NK-92 treated with Interleukin-12 subunit alpha and Interleukin-12 subunit beta, amount 100 ng/mL, for 24 hours (cell line): ENCODE measurements at places on chromosomes 7 and 10.

DNA sequence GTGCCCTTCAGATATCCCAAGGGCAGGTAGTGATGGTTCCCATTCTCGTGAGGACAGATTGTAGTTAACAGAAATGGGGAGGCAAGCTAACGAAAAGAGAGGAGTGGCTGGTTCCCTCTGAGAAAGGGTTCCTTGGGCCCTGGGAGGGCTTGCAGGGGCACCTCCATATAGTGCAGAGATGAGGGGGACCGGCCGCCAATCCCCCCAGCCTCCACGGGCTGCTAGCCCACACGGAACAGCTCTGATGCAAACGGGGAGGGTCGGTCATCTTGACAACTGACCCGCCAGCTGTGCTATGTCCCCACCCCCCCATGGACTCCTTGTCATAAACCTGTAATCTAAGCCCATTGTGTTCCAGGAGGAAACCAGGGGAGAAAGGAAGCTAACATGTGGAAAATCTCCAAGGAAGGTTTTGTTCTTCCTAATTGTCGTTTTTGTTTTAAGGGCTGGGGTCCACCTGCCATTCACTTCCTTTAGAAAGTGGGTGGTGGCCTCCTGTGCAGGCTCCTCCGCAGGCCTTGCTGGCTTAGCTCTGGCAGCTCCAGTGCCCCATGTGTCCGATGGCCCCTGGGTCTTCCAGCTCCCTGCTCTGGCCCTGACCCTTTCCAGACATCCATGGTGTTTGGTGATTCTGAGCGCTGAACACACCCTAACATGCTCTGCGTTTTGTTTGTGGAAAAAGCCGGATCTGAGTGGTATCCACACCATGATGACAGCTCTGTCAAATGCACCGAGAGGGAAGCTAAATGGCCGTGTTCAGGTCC is 15.9 kb downstream of the ADCY1 start:
- no peak for DNase-seq

DNA sequence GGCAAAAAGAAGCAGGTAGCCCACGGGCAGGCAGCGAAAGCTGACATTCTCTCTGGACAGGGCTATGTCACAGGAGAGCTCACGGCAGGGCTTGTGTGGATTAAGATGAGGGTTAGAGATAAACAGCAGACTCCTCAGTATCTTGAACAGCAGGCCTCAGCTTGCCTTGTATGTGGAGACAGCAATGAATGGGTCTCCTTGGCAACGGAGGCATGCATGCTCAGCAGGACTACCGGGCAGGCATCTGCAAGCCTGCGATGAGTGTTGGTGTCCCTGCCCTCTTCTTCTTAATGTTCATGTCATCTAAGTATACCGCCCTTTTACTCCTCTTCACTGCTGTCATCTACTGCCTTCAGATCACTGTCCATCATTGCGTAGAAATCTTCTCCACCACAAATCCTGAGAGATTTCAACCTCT is 81.9 kb upstream of the C1GALT1 start:
- DNase-seq = no peak

GRCh38 chr10:5071411-5072198 is 22.6 kb upstream of the AKR1C3 start:
- DNase-seq = no peak

- no peak for DNase-seq
Observed at GRCh38 chr10:81909453-81909852, 34.5 kb downstream of the NRG3 start.

DNA sequence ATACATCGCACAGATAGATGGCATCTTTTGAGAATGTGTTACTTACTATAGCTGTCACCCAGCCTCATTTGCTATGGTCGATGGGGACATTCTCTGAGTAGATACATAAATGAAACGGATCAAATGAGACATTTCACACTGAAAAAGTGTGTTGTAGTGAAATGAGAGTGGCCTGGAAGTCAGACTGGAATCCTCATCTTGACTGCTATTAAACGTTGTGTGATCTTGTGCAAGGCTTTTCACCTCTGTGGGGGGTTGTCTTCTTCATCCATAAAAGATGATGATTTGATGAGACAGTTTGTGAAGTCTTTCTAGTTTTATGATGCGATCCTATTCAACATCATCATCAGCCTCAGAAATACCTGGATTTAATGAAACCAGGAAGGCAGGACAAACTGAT is 155.4 kb upstream of the MYO3A start:
- no peak for DNase-seq

DNA sequence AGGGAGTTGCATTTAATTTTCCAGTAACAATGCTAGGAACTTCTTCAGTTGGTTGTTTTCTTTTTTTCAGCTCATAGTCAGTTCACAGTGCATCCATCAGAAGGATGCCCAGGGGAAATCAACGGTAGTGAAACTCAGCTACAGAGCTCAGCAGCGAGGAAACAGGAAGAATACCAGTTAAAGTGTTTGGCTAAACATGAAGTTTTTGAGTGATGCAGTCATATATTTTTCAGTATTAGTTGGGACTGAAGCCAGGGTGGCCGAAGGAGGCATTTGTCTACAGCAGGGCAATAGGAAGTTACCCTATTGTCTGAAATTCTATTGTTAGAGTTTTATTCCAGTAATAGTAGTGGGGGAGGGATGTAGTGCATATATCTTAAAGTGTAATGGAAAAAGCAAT is 45.3 kb upstream of the MALRD1 start:
- DNase-seq = no peak

DNA sequence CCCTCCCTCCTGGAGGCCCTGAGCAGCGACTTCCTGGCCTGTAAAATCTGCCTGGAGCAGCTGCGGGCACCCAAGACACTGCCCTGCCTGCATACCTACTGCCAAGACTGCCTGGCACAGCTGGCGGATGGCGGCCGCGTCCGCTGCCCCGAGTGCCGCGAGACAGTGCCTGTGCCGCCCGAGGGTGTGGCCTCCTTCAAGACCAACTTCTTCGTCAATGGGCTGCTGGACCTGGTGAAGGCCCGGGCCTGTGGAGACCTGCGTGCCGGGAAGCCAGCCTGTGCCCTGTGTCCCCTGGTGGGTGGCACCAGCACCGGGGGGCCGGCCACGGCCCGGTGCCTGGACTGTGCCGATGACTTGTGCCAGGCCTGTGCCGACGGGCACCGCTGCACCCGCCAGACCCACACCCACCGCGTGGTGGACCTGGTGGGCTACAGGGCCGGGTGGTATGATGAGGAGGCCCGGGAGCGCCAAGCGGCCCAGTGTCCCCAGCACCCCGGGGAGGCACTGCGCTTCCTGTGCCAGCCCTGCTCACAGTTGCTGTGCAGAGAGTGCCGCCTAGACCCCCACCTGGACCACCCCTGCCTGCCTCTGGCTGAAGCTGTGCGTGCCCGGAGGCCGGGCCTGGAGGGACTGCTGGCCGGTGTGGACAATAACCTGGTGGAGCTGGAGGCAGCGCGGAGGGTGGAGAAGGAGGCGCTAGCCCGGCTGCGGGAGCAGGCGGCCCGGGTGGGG is 2.2 kb downstream of the TRIM56 start:
- DNase-seq = no peak

DNA sequence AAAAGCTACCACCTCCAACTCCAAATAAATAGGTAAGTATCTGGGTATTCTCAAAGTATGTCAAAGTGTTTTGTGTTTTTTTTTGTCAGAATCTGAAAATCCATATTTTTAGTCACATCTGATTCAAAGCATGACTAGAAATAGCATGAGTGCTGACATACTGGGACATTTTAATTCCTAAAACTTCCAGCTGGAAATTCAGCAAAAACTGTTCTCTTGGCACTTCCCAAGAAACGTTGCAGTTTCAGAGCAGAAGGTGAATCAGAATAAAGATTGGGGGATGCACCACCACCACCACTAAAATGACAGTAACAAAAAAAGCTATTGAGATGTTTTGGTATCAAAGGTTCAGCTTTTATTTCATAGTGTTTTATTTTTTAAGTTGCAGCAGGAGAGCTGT is 724.6 kb upstream of the CELF2 start:
- DNase-seq = no peak

DNA sequence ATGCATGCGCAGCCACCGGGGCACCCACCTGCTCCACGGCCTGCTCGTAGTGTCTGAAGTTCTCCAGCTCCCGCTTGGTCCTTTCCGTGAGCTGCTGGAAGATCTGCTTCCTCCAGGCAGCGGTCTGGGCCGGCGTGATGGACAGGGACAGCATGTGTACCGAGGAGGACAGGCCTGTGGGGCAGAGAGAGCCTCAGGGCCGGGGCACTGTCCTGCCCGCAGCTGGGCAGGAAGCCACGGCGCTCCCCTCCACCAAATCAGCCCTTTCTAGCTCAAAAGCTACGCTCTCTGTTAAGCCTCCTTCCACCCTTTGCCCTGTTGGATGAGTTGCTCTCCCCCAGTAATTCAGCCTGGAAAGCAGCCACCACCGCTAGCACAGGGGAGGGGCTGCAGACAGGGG is 19.2 kb downstream of the TECPR1 start:
- DNase-seq = no peak

DNA sequence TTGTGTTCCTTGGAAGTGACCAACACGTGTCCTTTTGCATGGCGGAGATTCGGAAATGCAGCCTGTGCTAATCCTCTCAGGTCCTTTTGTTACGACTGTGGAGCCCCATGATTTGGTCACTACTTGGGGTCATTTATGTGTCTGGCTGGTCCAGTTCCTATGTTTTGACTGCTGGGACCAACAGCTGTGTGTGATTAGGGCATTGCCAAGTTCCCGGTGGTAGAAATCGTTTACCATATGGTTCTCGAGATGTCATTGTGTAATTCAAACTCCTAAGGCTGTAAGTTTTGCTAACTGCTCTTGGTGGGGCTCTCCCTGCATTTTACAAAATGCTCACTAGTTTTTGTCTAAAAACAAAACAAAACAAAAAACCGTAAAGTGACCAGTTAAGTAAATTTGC is 62.0 kb downstream of the CCNY start:
- DNase-seq = no peak

DNA sequence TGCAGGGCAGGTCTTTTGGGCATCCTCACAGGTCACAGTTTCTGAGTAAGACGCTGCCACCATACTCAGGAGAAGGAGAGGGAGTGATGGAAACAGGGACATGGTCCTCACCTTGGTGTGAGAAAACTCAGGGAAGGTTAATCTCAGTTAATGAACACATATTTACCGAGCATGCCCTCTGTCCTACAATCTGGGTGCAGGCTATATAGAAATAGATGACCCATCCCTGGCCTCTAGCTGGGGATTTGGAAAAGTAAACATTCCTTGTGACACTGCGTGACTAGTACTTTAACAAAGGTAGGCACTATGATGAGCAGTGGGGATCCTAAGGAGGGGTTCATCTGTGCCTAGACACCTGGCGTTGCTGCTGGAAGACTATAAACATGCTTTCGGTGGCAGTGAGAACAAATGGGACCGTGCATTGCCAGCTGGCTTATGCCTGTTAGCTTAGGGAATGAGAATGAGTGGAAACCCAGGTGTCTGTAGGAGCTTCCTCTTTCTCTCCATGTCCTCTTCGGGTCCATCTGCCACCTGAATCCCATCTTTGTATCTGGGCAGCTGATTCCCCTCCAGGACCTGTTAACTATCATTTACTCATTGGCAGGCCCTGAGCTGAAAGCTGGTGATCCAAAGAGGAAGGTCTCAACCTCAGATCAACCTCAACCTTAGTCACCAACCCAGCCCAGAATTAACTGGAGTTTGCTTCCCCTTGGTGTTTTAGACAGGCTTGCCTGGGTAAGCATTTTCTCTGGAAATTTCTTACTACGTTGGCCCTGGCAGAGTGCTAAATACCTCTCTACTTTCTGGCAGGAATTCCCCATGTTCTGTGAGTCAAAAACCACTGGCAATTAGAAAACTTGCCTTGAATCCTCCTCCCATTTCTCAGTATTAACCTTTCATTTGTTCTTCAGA is 794 bp downstream of the MBL2 start:
- no peak for DNase-seq

GRCh38 chr10:18202680-18203460 is 62.6 kb downstream of the CACNB2 start:
- DNase-seq = no peak

GRCh38 chr7:117567781-117568180 is 88.0 kb downstream of the CFTR start:
- no peak for DNase-seq

DNA sequence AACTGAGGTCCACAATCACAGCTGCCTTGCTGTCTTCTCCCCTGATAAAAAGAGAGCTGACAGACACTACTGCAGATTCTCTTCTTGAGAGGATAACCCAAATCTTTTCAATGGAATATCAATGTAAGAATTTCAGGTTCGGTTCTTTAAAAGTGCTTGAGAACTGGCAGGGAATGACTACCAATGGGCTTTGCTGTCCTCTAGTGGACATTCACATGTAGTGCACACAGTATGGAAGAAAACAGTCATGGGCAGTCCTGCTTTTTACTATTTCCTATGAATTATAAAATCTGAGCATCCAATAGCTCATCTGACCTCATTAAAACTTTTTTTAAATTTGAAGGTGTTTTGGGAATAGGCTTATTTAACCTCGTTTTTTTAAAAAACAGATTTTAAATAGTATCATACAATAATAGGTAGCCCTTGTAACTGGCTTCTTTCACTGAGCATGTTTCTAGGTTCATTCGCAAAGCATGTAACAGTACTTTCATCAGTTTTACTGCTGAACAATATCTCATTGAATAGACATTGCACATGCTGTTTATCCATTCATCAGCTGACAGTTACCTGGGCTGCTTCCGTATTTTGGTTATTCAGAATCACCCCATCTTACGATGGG is 18.3 kb downstream of the FZD9 start:
- DNase-seq = no peak

DNA sequence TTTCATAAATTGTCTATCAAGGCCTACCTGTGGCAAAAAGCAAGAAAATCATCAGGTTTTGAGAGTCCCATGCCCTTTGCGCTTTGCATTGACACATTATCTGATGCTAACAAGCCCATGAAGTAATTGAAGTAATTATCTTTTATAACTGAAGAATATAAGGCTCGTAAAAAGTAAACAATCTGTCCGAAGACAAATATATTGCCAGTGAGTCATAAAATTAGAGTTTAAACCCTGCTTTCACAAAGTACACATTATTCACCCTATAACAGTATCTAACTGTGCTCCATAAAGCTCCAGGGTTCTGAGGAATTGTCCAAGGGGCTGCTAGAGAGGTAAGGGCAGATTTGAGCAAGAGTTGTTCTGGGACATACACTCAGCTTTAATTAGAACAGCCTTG is 102.3 kb upstream of the PPP1R3A start:
- no peak for DNase-seq

DNA sequence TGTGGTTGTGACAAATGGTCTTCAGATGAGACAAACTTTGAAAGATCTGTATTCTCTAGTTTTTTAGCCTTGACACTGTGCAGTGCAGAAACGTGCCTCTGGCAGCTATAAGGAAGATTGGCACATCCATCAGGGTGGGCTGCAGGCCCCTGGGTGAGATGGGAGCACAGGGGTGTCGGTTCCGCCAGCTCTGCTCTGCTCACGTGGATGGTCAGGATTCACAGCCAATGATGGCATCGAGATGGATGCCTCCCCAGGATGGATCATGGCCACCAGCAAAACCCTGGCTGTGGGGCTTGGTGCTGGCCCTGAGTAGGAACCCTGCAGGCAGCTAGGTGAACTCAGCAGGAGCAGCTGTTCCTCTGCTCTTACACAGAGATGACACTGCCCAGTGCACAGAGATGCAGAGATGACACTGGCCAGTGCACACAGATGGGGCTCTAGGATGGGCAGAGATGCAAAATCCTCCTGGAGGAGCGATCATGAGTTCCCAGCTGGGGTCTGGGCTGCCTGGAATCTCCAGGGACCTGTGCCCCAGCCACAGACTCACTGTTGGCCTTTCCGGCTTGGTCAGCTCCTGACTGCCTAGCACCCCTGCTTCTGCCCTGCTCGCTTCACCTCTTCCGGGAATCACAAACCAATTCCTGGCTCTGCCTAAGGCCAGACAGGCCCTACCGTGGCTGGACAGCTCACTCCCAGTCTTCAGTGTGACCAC is 185.9 kb downstream of the TCERG1L start:
- DNase-seq = no peak
